ENCODE measurements at places on chromosomes 4 and X. TPM values are rescaled to one million over a fixed set of nuclear protein-coding genes. Genes with fewer than 3 reads are reported as not detected.

Gene PABPC1L2B
- total RNA-seq, result not detected

- DNase-seq, result no peak
Observed at GRCh38 chr4:180810581-180810980, 1432.6 kb upstream of the TENM3 start.

Gene SPOCK3
- total RNA-seq, result 21.5 TPM

GRCh38 chr4:128951316-128951715 lies 141.8 kb downstream of the JADE1 start:
- DNase-seq, result no peak

GRCh38 chrX:20029728-20030127 lies 38.9 kb upstream of the BCLAF3 start:
- DNase-seq, result no peak

DNA sequence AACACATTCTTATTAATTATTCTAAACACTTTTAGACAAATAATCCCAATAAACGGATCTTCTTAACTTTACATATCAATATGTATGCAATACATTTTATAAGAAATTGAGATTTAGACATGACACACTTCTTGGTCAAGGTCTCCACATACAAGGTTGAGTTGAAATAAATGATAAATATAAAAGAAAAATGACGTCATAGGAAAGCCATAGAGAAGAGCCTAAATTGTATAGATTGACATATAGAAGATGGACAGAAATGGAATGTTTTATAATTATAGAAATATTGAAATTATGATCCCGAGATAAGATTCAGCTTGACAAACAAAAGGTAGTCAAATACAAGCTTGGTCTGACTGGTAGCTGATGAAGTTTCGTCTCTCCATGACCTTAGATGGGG lies 87.4 kb downstream of the RNF150 start:
- no peak for DNase-seq

Gene SORCS2
- total RNA-seq, result 0.72 TPM
